ENCODE measurements at places on chromosomes 7 and 10. TPM values are rescaled to one million over a fixed set of nuclear protein-coding genes. Genes with fewer than 3 reads are reported as not detected.

- peaks cover 2% of the 10 kb centered on the region for H3K36me3 ChIP-seq
- H3K4me1 ChIP-seq, result peaks cover 50% of the 10 kb centered on the region
- H3K27ac ChIP-seq, result no peak overlapping the region
- DNase-seq, result no peak
Observed at GRCh38 chr10:78207776-78208175, 174.1 kb downstream of the RPS24 start.

The ZCWPW1 gene
- 6.6 TPM for polyA plus RNA-seq

DNA sequence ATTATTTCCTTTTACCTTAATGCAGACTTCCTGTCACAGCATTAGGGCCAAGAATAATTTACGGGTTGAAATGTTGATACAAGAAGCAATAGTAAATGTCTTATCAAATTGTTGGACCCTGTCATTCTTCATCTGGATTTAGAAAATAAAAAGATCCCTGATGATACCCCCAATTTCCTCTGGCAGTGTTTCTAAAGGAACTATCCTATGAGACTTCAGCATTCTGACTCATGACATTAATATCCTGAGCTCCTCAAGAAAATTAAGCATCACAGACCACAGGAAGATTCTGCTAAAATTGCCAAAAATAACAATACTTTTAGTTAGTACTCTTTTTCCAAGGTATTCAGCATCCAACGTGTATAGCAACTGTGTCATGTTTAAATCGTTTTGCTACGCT is 490.5 kb upstream of the ANKRD30A start:
- no peaks in the 10 kb centered on the region for H3K4me1 ChIP-seq
- H3K4me3 ChIP-seq, result no peak overlapping the region
- DNase-seq, result no peak
- H3K27ac ChIP-seq, result no peak overlapping the region
- H3K36me3 ChIP-seq, result no peaks in the 10 kb centered on the region

DNA sequence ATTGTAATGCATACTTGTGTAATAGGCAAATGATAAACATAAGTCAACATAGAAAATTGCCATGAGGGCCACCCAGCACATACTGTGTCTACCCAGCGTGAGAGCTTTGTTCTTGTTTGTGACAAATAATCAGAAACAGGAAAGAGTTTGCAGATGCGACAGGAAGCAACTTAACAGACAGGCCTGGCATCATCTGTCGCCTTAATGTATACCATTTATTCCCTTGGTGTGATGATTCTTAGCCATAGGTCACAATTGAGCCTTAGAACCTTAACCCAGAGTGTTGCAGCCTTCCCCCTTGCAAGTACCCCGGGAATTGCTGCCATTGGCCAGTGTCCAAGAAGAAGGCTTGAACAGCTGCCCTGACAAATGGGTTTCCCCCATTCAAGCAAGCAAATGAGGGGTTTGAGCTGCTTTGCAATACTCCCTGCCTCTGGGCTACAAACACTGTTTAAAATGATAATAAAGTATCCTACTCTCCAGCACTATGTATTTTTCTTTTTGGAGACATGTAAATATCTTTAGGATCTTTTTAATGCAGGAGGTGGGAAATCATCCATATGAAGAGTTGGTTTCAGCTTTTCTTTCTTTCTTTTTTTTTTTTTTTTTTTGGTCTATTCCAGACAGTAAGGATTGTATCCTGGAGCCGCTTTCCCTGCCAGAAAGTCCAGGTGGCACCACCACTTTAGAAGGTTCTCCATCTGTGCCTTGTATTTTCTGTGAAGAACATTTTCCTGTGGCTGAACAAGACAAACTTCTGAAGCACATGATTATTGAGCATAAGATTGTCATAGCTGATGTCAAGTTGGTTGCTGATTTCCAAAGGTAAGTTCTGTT is 80.0 kb downstream of the ZNF277 start:
- peaks cover 4% of the 10 kb centered on the region for H3K4me1 ChIP-seq
- no peak overlapping the region for H3K4me3 ChIP-seq
- peak; percentile 85 for DNase-seq

DNA sequence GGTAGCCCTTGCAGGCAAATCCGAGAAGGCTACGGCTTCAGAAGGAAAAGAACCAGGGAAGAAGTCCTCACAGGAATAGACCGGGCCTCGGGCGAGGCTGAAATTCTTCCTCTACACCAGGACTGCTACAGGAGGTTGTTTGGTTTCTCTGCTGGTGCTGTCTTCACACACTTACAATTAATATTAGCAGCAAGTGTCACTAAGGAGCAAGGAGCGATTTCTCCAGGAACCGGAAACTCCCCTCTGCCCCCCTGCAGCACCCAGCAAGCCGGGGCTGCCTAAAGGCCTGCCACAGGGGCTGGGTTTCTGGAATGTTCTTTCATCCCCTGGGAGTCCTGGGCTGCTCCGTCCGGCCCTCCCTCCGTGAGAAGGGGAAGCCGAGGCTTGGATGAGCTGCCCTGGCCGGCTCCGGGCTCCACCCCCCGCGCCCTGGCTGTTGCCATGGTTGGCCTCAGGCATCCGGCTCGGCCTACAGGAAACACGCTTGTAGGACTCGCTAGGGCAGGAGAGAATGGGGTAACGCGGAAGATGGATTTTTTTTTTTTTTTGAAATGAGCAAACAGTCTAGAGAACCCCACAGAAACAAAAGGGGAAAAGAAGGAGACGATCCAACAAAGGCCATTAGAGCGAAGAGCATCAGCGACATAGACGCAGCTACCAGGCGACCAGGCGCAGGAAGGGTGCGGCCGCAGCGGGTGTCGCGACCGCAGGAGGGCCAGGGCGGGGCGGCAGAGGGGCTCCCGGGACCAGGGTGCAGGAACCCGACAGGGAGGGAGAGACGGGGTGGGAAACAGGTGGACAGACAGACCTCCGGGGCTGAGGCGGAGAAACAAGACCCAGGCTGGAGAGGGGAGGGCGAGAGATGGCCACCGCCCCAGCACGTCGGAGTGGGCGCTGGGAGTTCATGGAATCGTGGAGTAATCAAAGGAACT is 33.0 kb downstream of the EN2 start:
- DNase-seq, result peak; percentile 76
- no peak overlapping the region for H3K27ac ChIP-seq

- H3K4me1 ChIP-seq, result peaks cover 25% of the 10 kb centered on the region
- H3K27me3 ChIP-seq, result peaks cover 9% of the 10 kb centered on the region
- no peak for DNase-seq
- H3K27ac ChIP-seq, result no peak overlapping the region
- H3K36me3 ChIP-seq, result no peaks in the 10 kb centered on the region
- no peak overlapping the region for H3K4me3 ChIP-seq
Observed at GRCh38 chr7:152922318-152923081, 162.9 kb downstream of the ACTR3B start.

- no peaks in the 10 kb centered on the region for H3K36me3 ChIP-seq
- no peak for DNase-seq
- no peak overlapping the region for H3K27ac ChIP-seq
- H3K4me1 ChIP-seq, result no peaks in the 10 kb centered on the region
Observed at GRCh38 chr7:147008530-147008929, 891.9 kb downstream of the CNTNAP2 start.

The CYP3A7 gene
- polyA plus RNA-seq, result not detected

The SHOC2 gene
- polyA plus RNA-seq, result 41.3 TPM

DNA sequence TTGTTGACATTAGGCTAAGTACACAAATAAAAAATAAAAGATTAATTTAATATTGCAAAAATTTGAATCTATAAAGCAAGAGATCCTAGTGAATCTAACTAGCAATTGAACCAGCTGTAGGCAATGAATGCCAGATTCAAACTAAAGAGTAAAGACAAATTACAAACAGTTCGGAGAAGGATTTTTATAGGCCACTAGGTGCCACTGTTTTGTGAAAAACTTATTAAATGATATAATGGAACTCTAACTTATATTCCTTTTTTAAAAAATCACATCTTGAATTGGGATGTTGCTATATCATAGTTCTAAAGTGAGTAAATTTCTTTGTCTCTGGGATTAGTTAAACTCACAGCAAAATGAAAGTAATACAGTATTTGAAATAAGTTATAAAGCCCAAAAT is 39.1 kb upstream of the GNAI1 start:
- no peaks in the 10 kb centered on the region for H3K27me3 ChIP-seq
- H3K4me3 ChIP-seq, result no peak overlapping the region
- no peaks in the 10 kb centered on the region for H3K36me3 ChIP-seq
- no peak overlapping the region for H3K27ac ChIP-seq
- no peaks in the 10 kb centered on the region for H3K4me1 ChIP-seq

GRCh38 chr10:77493851-77494261 is 143.8 kb downstream of the KCNMA1 start:
- H3K27me3 ChIP-seq, result no peaks in the 10 kb centered on the region
- H3K36me3 ChIP-seq, result peaks cover 2% of the 10 kb centered on the region
- no peak overlapping the region for H3K27ac ChIP-seq

GRCh38 chr7:151490456-151491105 is 29.1 kb downstream of the RHEB start:
- DNase-seq, result no peak
- H3K27me3 ChIP-seq, result no peaks in the 10 kb centered on the region
- peaks cover 13% of the 10 kb centered on the region for H3K4me1 ChIP-seq

GRCh38 chr7:71988201-71988600 is 423.9 kb downstream of the CALN1 start:
- H3K4me3 ChIP-seq, result no peak overlapping the region
- H3K4me1 ChIP-seq, result peaks cover 3% of the 10 kb centered on the region
- DNase-seq, result no peak
- H3K27ac ChIP-seq, result no peak overlapping the region

GRCh38 chr10:116891208-116891607 is 41.9 kb downstream of the ENO4 start:
- no peak overlapping the region for H3K4me3 ChIP-seq

GRCh38 chr7:137488038-137488437 is 144.5 kb upstream of the PTN start:
- H3K4me1 ChIP-seq, result no peaks in the 10 kb centered on the region
- H3K4me3 ChIP-seq, result no peak overlapping the region

GRCh38 chr10:97131666-97132065 is 54.1 kb downstream of the SLIT1 start:
- DNase-seq, result peak; percentile 93
- peaks cover 89% of the 10 kb centered on the region for H3K4me1 ChIP-seq
- H3K27ac ChIP-seq, result peak overlapping the region; percentile 60
- H3K4me3 ChIP-seq, result no peak overlapping the region
- peaks cover 35% of the 10 kb centered on the region for H3K36me3 ChIP-seq
- H3K27me3 ChIP-seq, result no peaks in the 10 kb centered on the region

The NPSR1 gene
- polyA plus RNA-seq, result 0.15 TPM

The EVX1 gene
- polyA plus RNA-seq, result 0.59 TPM

- H3K4me3 ChIP-seq, result no peak overlapping the region
- H3K36me3 ChIP-seq, result peaks cover 6% of the 10 kb centered on the region
- DNase-seq, result no peak
- no peak overlapping the region for H3K27ac ChIP-seq
Observed at GRCh38 chr10:113169853-113170460, 219.9 kb downstream of the TCF7L2 start.

DNA sequence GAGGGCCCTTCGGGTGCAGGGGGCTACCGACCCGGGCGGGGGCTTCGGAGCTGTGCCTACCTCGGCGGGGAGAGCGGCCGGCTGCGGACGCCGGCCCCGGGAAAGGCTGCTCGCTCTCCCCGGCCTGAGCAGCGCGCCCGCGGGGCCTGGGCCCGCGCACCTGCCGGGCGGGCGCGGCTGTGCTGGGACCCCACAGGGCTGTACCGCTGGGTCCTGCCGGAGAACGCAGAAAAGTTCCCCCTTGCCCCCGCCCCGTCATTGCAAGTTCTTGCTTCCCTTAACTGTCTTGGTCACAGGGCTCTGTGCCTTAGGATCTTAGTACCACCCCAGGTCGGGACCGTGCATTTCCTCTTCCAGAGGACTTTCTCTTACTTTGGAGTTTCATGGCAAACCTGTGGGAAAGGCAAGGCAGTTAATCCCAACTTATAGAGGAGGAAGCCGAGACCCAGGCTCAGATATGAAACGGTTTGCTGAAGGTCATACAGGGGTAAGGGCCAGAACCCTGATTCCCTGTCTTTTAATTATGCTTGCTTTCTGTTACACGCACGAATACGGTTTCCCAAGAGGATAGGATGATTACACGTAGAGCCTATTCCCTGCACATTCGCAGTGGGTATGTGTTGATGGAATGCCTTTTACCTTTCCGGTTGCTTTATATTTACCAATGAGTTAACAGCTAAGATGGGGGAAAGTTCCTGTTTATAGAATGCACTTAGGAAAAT is 652 bp downstream of the PCGF5 start:
- peaks cover 4% of the 10 kb centered on the region for H3K4me1 ChIP-seq
- H3K4me3 ChIP-seq, result peak overlapping the region; percentile 55
- peak overlapping the region; percentile 10 for H3K27ac ChIP-seq
- peak; percentile 30 for DNase-seq

DNA sequence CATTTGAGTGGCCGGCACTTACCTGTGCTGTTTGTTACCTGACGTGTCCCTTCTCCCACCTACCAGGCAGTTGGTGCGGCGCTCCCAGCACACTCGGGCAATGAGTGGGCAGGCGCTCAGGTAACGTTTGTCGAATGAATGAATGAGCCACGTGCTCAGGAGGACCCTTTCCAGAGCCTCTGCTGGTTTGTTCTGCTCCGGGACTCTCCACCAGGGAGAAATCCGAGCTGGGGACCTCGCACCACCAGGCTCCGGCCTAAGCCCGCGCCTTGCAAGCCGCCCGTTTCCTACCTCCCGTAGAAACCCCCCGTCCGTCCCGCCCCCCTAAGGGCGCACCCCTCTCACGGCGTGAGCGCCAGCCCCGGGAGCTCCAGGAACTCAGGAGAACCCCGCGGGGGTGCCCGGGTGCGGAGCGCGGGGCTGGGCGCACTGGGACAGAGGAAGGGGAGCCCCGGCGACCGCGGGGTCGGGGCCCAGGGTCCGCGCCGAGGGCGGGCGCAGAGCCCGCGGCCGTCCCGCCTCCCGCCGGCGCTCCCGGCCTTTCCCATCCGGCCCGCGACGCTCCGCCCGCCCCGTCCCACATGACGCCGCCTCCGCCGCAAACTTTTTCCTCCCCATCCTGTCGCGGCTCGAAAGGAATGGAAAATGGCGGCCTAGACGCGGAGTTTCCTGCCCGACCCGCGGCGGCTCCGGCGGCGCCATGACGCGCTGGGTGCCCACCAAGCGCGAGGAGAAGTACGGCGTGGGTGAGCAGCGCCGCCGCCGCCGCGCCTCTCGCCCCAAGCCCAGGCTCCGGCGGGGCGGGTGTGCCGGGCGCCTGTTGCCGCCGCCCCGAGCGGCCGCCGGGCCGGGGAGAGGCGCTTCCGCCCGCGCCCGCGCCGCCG is at the start of gene DOCK1:
DOCK1 (plus strand) TSS at position 611 of the 884 bp plus-strand sequence; CDS start at position 701, 90 bp downstream.
- H3K4me1 ChIP-seq, result peaks cover 25% of the 10 kb centered on the region
- H3K36me3 ChIP-seq, result peaks cover 9% of the 10 kb centered on the region
- no peak for DNase-seq
- H3K4me3 ChIP-seq, result peak within 1 kb of the TSS; percentile 56
- H3K27ac ChIP-seq, result peak within 1 kb of the TSS; percentile 25

DNA sequence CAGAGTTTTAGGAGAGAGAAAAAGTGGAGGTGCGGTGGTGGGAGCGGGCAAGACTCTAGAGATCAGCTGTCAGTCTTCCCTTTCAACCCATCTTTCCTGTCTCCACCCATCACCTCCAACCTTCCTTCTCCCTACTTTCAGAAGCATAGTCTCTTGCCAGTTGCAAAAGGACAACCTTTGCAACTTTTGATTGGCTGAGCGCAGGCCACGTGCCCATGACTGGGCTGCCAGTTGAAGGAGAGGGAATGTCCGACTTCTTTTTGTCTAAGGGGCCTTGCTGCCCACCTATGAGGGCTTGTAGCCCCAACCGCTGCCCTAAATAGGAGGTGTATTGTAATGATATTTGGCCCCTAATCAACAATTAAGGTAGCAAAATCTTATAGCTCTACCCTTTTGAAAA is 12.6 kb downstream of the CYP26A1 start:
- no peak for DNase-seq
- H3K27ac ChIP-seq, result no peak overlapping the region
- H3K36me3 ChIP-seq, result no peaks in the 10 kb centered on the region
- no peaks in the 10 kb centered on the region for H3K27me3 ChIP-seq
- peaks cover 3% of the 10 kb centered on the region for H3K4me1 ChIP-seq

- no peak for DNase-seq
- no peak overlapping the region for H3K4me3 ChIP-seq
- H3K4me1 ChIP-seq, result peaks cover 3% of the 10 kb centered on the region
Observed at GRCh38 chr10:13520194-13520593, 8.6 kb downstream of the BEND7 start.

The ZPBP gene
- 0.38 TPM for polyA plus RNA-seq

The AGMO gene
- polyA plus RNA-seq, result 0.32 TPM

All from spinal cord (tissue), 10 donors.